ENCODE measurements at places on chromosomes 1 and 21. TPM values are rescaled to one million over a fixed set of nuclear protein-coding genes. Genes with fewer than 3 reads are reported as not detected.

TGFB2 gene
- total RNA-seq, result 32.2 TPM

- H3K36me3 ChIP-seq, result no peaks in the 10 kb centered on the region
- H3K27ac ChIP-seq, result no peak overlapping the region
- H3K4me3 ChIP-seq, result no peak overlapping the region
- peaks cover 22% of the 10 kb centered on the region for H3K27me3 ChIP-seq
Observed at GRCh38 chr1:160952129-160952510, 2.5 kb downstream of the ITLN2 start.

DNA sequence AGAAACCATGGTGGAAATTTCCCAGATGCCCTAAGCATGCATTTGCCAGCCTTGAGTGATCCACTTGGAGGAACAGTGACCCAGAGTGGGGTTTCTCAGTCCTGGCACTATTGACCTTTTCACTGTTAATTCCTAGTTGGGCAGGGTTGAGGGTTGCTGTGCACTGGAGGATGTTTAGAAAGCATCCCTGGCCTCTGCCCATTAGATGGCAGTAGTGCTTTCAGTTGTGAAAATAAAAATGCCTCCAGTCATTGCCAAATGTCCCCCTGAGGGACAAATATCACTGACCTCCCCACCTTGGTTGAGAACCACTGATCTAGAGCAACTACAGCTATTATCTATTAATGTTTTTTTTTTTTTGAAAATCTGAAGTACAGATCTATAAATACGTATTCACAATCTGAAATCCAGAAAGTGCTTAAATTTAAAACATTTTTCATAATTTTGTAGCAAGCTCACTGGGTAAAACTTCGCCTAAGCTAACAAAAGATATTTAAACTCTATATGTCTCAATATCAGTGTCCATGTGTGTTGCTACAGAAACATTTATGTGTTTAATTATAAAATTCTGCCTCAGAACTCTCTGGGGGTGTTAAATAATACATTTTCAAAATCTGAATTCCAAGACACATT lies 27.3 kb downstream of the F3 start:
- no peaks in the 10 kb centered on the region for H3K36me3 ChIP-seq
- DNase-seq, result peak; percentile 45
- H3K4me1 ChIP-seq, result peaks cover 5% of the 10 kb centered on the region
- H3K27ac ChIP-seq, result no peak overlapping the region
- H3K27me3 ChIP-seq, result no peaks in the 10 kb centered on the region
- H3K4me3 ChIP-seq, result no peak overlapping the region

DNA sequence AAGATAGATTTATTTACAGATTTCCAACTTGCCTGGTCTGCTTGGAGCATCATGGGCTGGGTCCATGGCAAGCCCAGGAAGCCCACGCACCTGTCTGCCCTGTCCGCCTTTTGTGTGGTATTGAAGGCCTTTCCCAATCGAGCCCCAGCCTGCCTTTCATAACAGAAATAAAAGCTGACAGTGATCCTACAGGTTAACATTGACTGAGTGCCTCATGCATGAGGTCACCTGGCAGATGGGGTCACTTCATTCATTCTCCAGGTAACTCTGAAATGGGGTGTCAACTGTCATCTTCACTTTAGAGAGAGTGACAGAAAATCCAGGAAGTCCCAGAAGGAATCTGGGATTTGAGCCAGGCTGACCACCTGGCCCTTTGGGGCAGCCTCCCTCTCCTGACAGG lies 36.3 kb upstream of the CASZ1 start:
- peaks cover 33% of the 10 kb centered on the region for H3K27me3 ChIP-seq
- H3K4me1 ChIP-seq, result no peaks in the 10 kb centered on the region
- no peak overlapping the region for H3K27ac ChIP-seq
- no peak overlapping the region for H3K4me3 ChIP-seq

DNA sequence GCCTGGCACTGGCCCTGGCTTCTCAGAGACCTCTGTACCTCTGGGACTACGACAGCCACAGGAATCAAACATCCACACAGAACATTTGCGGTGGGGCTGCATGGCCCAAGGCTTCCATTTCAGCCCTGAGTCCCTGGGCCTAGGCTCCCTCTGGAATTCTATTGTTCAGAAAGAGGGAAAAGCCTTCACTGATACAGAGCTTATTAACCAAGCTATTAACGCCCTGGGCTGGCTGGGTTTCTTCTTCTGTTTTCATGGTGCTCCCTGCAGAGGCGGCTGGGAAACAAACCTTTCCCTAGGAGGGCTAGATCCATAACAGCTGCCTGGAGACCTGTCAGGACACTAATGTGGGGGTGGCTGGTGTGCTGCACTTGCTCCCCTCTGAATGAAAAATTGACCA lies 88.2 kb downstream of the KAZN start:
- H3K4me3 ChIP-seq, result no peak overlapping the region
- no peak for DNase-seq
- H3K27me3 ChIP-seq, result peaks cover 20% of the 10 kb centered on the region
- no peaks in the 10 kb centered on the region for H3K36me3 ChIP-seq
- H3K4me1 ChIP-seq, result no peaks in the 10 kb centered on the region
- no peak overlapping the region for H3K27ac ChIP-seq

- H3K4me1 ChIP-seq, result no peaks in the 10 kb centered on the region
- H3K27me3 ChIP-seq, result peaks cover 80% of the 10 kb centered on the region
- no peak overlapping the region for H3K4me3 ChIP-seq
- H3K36me3 ChIP-seq, result no peaks in the 10 kb centered on the region
- no peak overlapping the region for H3K27ac ChIP-seq
Observed at GRCh38 chr1:29584776-29585175, 348.5 kb downstream of the PTPRU start.

DNA sequence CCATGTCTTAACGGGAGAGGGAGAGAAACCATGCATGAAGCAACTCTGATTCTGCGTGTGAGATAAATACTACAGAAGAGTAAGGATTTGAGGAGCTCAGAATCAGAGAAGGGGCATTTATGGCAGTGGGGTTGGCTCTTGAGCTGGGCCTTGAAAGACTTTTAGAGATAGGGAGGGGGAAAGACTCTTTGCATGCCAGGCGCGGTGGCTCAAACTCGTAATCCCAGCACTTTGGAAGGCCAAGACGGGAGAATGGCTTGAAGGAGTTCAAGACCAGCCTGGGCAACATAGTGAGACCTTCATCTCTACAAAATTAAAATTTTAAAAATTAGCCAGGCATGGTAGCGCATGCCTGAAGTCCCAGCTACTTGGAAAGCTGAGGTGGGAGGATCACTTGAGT lies 672 bp downstream of the ARMH1 start:
- H3K27me3 ChIP-seq, result no peaks in the 10 kb centered on the region
- DNase-seq, result no peak
- H3K27ac ChIP-seq, result peak overlapping the region; percentile 95

GRCh38 chr1:183845681-183846080 lies 40.8 kb downstream of the RGL1 start:
- peaks cover 54% of the 10 kb centered on the region for H3K4me1 ChIP-seq
- no peak for DNase-seq
- peaks cover 12% of the 10 kb centered on the region for H3K36me3 ChIP-seq

Data from Calu3 (cell line).